Activated T-cell treated with anti-CD3 and anti-CD28 coated beads, Interleukin-2, amount 50 U/mL, for 4 hours (primary cell): ENCODE measurements at places on chromosomes 6 and 20.

- no peak for DNase-seq
These were observed 16.6 kb downstream of the SLC2A12 start for GRCh38 chr6:134035823-134036296.

GRCh38 chr6:42784717-42785498 is 3.1 kb downstream of the BICRAL start:
- DNase-seq = no peak

- no peak for DNase-seq
These were observed 111.0 kb downstream of the MRPL14 start for GRCh38 chr6:44016131-44016870.

DNA sequence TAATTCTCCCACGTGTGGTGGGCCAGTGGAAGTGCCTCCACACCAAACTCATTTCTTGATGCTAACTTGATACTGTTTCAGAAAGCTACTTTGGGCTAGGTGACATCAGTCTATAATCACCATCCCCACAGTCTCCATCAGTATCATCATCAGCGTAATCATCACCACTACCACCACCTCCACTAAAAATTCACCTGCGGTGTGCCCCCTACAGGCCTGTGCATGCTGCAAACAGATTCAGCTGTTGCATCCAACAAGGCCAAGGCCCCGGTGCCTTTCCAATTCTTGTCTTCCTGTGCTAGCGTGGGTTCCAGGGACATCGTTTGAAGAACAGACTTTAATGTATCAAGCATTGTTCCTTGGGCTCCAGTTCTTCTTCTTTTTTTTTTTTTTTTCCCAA is 201.3 kb upstream of the EXOC2 start:
- no peak for DNase-seq

DNA sequence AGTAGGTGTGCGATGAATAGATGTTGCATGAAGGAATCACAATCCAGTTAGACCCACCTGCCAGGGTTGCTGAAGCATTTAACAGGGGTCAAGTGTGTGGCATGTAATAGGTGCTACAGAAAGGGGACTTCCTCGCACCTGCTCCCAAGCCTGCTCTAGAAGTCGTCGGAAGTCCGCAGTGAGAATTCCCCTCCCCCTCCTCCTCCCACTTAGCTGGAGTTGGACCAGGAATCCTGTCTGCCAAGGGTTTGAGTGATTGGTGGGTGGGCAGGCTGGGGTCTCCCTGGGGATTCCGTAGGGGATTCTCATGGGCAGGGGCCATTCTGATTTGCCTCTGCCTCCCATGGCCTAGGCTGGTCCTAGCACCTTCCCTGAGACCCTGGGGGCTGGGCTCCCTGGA is 10.3 kb downstream of the SCRT2 start:
- no peak for DNase-seq

DNA sequence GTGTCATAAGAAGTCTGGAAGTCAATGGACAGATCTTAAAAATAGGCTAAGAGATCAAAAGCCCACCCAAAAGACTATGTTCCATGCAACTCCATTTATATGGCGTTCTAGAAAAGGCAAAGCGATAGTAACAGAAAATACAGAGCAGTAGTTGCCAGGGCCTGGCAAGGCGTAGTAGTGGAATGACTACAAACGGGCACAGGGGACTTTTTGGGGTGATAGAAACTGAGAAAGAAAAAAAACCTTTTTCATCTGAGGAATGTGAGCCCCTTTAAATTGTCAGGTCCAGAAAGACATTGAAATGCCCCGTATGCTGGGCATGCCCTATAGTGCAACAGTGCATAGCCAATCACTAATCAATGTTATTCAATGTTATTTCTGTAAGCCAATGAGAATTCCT is 47.2 kb upstream of the FAM50B start:
- DNase-seq = no peak

DNA sequence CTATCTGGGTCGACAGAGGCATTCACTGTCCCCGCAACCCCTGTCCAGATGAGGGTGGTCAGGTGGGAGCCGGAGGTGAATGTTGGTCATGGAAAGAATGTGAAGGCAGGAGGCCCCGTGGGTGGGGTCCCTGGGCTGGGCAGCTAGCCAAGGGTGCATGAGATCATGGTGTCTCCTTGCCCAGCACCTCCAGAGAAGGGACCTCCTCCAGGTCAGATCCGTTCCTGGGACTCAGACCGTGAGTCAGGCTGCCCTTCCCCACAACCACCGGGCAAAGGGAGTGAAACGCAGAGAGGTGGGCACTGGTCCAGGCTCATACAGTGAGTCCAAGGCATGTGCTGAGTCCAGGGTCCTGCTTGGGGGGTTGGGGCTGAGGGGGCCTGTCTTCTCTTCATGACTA is 3.5 kb downstream of the FOXS1 start:
- DNase-seq = no peak

DNA sequence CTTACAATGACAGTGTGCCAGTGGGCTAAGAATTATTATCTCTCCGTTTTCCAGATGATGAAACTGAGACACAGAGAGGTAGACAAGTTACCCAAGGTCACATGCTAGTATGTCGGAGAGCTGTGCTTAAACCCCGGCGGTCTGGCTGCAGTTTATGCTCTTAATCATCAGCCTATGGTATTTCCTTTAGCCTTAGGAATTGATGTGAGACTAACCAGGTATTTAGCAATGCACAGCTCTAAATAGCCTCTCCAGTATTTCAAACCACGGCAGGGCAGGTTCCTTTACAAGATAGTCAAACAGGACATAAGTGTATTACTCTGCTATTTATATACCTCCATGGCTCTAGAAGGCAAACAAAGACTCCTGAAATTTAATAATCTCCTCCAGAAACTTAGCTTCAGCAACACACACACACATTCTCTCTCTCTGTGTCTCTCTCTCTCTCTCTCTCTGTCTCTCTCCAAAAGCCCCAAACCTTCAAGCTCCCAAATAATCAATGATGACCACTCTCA is 142.0 kb upstream of the ZNF217 start:
- no peak for DNase-seq

DNA sequence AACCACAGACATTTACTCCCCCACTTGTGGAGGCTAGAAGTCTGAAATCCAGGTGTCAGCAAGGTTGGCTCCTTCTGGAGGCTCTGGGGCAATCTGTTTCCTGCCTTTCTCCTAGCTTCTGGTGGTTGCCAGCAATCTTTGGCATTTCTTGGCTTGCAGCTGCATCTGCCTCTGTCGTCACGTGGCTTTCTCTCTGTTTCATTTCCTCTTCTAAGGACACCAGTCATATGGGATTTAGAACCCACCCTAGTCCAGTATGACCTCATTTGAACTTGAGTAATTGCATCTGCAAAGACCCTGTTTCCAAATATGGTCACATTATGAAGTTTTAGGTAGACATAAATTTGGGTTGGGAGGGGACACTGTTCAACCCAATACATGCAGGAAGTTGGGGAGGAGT is 56.2 kb upstream of the EPB41L1 start:
- no peak for DNase-seq

DNA sequence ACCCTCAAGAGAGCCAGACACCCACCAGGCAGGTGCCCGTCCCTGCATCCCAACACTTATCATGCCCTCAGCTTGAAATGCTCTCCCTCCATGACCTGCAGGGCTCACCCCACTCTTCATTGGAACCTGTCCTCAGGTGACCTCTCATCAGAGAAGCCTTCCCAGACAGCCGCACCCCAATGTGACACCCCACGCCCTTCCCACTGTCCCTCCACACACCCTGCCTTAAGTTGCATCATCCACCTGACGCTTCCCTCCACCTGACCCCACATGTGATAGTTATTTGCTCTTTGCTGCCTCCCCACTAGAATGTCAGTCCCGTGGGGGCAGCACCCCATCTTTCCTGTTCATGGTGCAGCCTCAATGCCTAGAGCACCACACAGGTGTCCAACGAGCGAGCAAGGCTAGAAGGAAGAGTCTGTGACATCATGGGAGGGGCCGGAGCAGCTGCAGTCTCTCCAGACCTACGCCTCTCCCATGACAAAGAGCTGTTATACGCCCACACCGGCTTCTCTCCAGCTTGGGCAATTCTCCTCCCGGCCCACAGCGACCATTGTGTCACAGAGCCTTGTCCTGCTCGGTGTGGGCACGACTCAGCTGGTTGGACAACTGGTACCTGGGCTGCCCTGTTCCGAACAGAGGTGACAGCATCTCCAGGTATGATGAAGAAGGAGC is 58.2 kb downstream of the NFATC2 start:
- DNase-seq = no peak

DNA sequence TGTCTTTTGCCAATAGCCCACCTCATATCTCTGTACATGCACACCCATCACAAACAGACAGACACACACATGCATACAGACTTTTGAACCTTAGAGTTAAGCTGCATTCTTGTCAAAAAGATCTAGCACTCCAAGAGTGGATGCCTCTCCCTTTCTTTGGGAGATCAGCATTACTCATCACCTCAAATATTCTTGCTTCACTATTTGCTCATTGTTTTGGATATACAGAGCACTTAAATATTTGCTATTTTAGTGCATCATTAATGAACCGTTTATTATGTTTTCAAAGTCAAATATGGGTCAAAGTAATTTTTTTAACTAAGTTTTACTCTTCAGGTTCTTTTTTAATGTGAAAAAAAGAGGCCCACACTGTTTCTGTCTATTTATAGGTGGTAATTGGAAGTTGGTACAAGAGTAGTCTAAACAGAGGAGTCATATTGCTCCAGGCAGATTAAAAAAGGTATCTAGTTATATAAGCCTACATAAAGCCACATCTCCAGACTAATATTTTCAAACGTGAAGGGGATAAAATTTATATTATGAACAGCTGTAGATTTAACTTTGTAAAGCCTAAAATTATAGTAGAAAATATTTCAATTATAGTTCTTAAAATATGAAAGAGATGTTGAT is 102.6 kb downstream of the FLRT3 start:
- DNase-seq = no peak

GRCh38 chr6:134002821-134003220 is 49.6 kb downstream of the SLC2A12 start:
- no peak for DNase-seq

DNA sequence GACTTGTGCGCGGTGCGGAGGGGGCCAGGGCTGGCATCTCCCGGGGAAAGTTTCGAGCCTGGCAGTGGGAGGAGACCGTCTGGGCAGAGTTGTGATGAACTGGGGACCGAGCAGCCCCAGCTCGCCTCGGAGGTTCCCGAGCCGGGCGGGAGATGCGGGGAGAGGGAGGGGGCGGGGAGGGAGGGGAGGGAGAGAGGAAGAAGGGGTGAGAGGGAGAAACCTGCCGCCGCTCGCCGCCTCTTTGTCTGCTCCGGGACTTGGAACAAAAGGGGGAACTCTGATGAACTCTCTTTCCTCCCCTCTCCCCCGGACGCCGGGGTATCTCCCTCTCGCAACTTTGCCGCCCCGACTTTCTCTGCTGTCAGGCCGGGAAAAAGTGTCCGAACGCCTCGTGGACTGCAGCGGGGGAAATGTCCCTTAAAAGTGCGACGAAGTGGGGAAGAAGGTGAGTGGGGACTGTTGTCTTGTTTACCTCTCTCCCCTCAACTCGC is 72.7 kb downstream of the SOX4 start:
- no peak for DNase-seq

DNA sequence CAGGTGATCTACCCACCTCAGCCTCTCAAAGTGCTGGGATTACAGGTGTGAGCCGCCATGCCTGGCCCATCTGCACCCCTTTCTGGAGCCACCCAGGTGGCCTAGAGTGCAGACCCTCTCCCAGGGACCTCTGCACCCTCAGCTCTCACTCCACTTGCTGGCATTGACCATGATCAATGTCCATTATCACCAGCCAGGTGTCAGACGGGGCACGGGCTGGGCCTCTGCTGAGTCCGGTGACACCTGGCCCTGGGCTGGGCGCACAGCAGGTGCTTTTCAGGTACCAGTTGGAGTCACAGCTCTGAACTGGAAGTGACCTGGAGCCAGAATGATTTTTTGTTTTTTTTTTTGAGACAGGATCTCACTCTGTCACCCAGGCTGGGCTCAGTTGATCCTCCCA is 91.8 kb upstream of the PMEPA1 start:
- DNase-seq = no peak

- DNase-seq = no peak
These were observed 5.6 kb downstream of the ZMYND8 start for GRCh38 chr20:47350691-47351545.

GRCh38 chr6:11828262-11828870 is 49.8 kb upstream of the ADTRP start:
- DNase-seq = no peak

GRCh38 chr6:111943726-111944125 is 70.5 kb upstream of the FYN start:
- no peak for DNase-seq

DNA sequence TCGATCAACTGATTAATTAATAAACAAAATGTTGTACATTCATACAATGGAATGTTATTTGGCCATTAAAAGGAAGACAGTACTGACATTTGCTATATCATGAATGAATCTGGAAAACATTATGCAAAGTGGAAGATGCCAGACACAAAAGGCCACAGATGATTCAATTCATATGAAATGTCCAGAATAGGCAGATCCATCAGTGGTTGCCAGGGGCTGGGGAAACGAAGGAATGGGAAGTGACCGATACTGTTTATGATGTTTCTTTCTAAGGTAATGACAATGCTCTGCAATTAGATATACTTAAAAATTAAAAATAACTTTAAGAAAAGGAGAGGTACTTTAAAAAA is 37.2 kb downstream of the ELOVL5 start:
- DNase-seq = no peak

DNA sequence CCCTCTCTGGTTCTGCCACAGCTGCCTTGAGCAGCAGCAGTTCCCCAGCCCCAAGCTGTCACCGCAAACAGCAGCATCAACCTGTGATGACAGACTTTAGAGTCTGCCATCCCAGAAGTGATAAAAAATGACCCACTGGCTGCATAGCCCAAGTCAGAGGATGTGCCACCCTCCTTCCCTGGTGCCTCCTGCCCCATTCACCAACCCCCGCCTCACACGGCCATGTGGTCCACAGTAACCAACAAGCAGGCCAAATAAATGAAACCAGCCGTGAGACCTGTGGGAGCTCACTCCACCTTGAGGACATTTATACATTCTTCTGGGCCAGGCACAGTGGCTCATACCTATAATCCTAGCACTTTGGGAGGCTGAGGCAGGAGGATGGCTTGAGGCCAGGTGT is 98.2 kb downstream of the PRND start:
- DNase-seq = no peak
